ENCODE measurements at places on chromosomes 3 and 15.
A peak's percentile ranks its signal among the peaks of the same experiment; 100 is the strongest.

DNA sequence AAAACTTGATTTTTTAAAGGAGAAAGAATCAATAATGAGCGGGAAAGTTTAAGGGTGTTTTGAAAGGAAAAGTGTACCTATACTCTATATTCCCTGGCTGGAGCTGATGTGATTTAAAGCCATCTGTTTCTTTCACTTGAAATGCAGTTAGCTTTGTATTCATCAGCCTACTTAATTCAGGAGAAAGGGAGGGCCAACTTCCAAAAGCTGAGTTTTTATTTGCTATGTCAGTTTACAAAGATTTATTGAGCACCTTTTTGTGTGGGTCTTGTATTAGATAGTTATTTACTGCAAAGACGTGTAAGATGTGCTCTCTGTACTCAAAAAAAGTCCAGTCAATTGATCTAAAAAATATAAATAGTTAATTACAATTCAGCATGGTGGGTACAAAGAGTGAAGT lies 176.2 kb upstream of the GOLIM4 start:
- DNase-seq: no peak

GRCh38 chr3:177126015-177126773 lies 71.1 kb downstream of the TBL1XR1 start:
- no peak for DNase-seq

GRCh38 chr15:53458736-53459135 lies 300.7 kb downstream of the WDR72 start:
- DNase-seq: no peak

DNA sequence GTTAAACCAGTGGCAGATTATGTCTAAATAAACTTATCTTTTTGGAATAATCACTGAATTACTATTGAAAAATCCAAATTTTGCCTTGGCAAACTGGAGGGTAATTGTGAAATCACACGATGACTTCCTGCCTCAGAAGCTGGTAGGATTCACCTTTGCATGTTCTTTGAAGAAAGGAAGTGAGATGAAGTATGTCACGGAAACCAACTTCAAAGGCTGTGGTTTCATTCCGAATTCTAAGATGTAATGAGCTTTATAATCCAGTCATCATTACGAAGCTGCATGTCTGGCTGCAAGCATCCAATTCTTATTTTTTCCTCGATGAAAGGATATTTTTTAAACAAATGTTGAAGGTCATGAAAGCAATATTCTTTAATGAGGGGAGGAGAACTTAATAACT lies 15.0 kb upstream of the ZBED2 start:
- peak; percentile 61 for DNase-seq

GRCh38 chr3:38003371-38003816 lies 12.8 kb downstream of the VILL start:
- DNase-seq: peak; percentile 32

GRCh38 chr15:77775837-77776236 lies 143.1 kb upstream of the LINGO1 start:
- no peak for DNase-seq

GRCh38 chr3:13608969-13609725 lies 60.2 kb downstream of the FBLN2 start:
- DNase-seq: no peak

DNA sequence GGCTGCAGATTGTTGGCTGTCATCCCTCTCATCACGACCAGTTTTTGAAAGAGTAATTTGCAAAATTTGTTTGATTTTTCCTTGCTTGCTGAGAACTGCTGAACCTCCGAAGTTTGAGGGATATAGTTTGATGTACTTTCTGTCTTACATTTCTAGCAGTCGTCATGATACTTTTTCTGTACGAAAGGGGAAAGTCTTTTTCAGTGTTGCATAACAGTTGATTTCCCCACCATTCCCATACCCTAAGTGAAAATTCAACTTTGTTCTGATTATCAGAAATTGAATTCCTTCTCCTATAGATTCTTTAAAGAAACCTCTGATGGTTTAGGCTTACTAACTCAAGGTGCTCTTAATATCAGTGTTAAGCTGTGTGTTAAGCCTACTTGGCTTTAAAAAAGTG lies 1.6 kb downstream of the PDE8A start:
- DNase-seq: no peak

DNA sequence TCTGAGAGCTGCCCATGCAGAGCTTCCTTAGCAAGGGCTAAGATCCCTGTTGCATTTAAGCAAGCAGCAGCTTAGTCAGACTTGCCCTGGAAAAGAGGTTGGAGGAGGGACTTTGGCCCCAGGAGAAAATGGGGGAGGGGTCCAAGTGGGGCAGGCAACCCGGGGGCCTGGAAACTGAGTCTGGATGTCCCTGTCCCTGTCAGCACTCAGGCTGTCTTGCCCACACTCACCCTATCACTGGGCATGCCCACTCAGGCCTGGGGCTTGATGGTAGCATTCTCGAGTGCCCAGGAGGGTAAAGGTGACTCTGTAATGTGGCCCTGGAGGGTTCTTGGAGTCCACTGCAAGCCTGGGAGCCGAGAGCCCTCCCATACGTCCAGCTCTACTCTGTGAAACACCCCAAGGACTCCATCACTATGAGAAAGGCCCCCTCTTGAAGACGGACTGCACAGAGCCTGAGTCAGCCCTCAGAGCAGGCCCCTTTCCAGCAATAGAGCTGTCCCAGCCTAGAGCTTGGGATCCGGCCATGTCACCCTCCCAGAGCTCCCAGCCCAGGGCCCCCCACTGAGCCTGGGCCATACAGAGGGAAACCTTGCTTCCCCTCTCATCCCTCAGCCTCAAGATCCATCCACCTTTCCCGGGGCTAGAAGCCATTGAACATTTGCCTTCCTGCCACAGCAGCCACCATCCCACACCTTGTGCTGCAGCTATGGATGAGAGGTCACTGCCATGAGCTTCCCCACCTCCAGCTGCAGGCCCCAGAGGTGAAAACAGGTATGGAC lies 13.4 kb downstream of the MYL3 start:
- DNase-seq: no peak

DNA sequence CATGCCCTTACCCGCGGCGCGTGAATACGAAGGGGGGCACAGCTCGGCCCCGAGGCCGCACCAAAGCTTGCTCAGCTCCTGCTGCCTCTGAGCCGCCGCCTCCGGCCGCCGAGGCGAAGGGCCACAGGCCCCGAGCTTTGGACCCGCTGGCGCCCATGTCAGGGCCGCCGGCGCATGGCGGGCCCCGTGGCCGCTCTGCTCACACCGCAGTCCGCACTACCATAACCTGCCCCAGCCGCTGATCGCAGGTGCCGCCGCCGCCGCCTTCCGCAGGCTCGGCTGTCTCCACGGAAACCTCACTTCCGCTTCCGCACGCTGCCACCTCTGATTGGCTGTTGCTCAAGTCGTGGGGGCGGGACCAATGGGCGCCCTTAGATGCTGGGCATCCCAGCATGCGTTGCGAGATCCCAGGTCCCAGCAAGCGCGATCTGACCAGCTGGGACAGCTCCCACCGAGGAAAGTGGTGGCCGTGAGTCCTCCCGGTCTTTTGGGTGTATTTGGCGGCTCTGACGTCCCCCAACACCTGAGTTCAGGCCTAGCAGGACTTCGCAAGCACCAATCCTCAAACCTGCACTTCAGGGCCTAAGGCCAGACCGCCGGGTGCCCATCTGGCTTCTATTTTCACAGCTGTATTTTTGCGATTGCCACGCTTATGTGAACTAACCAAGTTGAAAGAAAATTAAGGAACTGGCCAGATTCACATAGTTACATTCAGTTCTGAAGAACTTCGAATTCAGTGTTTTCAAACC lies at the start of gene TUSC2:
TSS of gene TUSC2 (minus strand) at position 281 of the 749 bp plus-strand sequence. CDS start at position 157, 124 bp downstream.
- DNase-seq: peak; percentile 95

DNA sequence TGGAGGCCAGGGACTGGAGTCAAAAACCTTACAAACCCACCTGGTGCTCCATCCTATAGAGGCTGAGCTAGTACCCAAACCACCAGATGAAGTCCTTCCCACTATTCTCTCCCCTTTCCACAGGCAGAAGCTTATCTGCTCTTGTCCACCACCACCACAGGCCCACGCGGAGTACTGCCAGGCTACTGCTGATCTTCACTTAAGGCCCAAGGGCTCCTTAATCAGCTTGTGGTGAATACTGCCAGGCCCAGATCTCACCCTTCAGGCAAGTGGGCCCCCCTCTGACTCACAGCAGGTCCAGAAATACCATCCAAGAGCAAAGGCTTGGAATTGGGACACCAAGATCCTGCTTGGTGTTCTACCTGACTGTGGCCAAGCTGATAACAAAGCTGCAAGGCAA lies 598.1 kb upstream of the CBLB start:
- no peak for DNase-seq

DNA sequence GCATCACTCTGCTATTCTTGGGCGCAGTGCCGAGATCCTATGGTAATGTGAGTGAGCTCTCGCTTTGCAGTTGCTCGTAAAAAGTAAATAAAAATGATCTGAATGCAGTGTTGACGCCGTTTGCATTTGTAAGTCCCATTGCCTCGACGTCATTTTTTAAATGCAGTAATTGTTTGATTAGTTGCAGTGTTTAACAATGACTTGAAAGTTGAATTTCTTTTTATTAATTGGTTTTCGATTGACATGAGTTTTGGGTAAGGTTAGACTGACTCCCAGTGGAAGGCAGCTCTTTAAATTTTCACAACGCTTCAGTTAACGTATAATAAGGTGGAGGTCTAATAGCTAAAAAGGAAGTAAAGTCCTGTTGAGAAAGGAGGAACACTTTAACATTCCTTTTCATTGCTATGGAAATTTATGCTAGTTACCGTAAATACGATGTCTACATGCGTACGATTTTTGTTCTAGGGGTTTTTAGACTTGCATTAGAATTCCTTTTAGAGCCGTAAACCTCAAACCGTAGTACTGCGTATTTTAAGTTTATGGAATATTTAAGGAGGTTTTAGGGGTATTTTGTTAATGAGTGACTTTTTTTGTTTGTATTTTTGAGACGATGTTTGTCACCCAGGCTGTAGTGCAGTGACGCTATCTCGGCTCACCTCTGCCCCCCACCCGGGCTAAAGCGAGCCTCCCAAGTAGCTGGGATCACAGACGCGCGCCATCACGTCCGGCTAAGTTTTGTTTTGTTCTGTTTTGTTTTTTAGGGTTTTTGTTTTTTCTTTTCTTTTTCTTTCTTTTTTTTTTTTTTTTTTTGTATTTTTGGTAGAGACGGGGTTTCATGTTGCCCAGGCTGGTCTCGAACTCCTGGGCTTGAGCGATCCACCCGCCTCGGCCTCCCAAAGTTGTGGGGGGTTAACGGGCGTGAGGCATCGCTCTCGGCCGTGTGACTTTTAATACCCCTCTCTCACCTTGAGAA lies 1.4 kb downstream of the MORF4L1 start:
- DNase-seq: peak; percentile 22

GRCh38 chr3:24037971-24038370 lies 92.9 kb downstream of the NR1D2 start:
- no peak for DNase-seq

GRCh38 chr15:94293411-94294402 lies 62.3 kb downstream of the MCTP2 start:
- no peak for DNase-seq

- no peak for DNase-seq
Observed at GRCh38 chr3:118863731-118864322, 170.8 kb downstream of the IGSF11 start.

DNA sequence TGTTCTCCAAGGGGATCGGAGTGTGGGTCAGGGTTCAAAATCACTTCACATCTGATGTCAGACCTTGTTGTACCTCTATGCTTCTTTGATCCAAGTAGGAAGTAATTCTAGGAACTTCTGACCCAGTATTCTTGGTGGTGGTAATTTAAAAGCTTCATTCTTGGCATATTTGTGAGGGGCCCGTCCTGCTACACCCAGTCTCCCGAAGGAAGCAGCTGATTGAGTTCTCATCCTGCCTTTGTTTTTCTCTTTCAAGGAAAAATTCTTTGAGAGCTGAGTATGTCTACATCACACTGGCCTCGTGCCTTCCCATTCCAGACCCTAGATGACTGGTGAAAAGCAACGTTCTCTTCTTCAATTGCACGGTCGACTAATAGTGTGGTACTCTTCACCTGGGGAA lies 234.4 kb upstream of the TPRG1 start:
- no peak for DNase-seq

DNA sequence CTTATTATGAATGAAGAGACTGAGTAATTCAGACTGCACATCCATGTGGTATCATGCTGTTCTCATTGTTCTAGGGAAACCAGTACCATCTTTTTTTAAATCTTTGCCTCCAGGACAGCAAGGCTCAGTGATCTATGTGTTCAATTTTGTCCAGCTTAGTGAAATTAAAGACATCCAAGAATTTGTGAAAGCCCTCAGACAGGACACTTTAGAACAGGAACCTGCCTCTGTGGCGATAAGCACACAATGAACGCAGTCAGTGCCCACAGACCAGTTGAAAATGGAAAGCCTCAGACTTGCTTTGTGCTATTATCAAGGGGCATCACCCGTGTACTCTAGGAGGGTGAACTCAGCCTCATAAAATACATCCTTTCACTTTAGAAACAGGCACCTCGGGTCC lies 20.1 kb downstream of the EID1 start:
- no peak for DNase-seq

DNA sequence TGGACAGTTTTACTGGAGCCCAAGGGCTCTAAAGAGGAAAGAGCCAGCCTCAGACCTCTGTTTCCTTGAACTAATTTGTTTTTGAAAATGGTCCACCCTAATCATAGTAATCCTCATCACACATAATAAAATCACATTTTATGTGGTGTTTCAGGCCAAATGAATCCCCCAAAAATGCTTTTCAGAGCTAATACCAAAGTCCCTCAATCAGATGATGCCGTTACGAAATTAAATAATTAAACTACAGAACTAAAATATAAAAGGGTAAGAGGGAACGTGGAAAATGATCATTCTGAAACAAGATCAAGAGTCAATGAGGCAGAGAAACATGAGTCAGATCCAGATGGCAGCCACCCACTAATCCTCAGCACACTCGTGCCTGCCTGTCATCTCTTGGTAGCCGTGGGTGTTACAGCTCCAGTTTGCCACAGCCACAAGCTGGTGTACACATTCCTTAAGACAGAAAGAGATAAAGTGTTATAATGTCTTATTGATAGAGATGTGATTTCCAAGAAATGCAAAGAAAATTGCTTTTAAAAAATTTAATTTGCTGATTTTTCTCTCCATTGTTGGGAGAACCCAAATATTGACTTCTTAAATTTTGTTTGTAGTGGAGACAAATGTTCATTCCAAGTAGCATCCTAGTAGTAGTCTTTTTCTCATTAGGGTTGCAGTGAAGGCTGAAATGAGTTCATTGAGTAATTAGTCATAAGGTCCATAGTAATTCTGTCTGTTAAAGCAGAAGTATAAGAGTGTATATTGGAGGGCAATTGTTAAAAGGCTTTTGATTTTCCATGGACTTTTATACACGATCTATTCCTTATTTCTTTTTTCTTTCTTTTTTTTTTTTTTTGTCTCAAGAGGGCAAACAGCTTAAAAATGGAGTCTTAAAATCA lies 104.2 kb downstream of the AGBL1 start:
- no peak for DNase-seq

- DNase-seq: no peak
Observed at GRCh38 chr3:86826292-86826691, 164.7 kb downstream of the VGLL3 start.
